ENCODE measurements at places on chromosomes 7 and 10.

DNA sequence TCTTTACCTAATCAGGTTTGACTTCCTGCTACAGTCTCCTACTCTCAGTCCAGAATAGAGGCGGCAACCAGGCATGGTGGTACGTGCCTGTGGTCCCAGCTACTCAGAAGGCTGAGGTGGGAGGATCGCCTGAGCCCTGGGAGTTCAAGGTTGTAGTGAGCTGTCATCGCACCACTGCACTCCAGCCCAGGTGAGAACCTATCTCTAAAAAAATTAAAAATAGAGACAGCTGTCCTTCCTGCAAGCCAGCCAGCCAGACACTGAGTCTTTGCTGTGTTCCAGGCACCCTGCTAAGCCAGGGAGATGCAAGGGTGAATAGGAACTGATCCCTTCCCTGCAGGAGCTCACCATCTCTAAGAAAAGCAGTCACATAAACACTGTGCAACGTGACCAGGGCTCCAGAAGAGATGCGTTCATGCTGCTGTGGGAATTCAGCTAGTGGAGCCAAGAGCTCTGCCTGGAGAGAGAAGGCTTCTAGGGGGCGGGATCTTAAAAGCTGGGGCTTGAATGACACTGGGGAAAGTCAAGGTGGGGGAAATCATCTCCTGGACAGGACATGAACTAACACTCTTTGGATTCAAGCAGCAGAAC, 22.1 kb upstream of the SLIT1 start:
- DNase-seq = no peak

- DNase-seq = no peak
Observed at GRCh38 chr7:27501001-27501400, 161.7 kb downstream of the HIBADH start.

DNA sequence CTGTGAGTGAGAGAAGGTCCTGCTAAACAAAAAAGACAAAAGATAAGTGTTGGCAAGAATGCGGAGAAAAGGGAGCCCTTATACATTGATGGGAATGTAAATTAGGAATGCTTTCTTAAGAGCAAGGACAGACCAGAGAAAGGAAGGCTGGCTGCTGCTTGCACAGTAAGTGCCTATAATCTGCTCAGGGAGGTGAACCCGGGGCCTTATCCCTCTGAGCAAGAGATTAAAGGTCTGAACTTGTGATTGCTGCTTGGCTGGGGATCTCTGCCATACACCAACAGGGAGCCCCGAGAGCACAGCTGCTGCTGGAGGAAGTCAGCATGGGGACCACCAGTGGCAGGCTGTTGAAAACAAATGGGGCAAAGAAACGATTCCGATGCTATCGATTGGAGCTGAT, 32.0 kb upstream of the CRTAC1 start:
- no peak for DNase-seq

DNA sequence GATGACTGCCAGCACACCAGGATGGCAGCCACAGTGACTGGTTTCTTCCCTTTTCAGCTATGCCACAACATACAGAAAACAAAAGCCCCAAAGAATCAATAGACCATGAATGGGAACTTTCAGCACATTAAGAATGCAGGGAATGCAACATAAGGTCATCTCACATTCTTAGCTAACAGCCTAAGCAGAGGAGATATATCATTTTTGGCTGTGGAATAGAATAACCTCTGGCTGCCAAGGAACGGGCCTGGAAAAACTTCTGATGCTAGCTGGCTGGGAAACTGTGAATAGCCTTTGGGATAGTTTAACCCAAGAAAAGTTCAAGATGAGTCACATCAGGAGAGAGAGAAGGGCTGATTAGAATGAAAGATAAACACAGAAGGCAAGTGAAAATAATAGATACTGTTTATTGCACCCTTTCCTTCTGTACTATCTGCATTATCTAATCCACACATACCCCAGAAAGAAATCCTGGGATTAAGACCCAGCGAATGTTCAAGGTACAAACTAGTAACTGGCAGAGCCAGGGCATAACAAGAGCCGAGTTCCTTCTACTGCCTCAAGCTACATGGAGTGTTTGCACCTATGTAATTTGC, 169.2 kb downstream of the SEMA3A start:
- DNase-seq = no peak

GRCh38 chr10:119209035-119209735, 1.8 kb downstream of the GRK5 start:
- DNase-seq = peak; percentile 66

DNA sequence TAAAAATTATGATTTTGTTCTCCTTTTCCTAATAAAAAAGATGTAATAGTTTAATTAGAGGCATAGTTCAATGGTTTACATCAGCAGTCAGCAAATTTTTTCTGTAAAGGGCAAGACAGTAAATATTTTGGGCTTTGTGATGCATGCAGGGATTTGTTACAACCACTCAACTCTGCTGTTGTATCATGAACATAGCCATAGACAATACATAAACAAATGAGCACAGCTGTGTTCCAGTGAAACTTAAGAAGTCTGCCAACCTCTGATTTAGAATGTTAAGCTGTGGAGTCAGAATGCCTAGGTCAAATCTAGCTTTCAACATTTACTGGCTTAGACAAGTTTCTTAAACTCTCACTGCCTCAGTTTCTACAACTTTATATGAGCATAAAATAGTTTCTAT, 31.6 kb downstream of the ASZ1 start:
- no peak for DNase-seq

DNA sequence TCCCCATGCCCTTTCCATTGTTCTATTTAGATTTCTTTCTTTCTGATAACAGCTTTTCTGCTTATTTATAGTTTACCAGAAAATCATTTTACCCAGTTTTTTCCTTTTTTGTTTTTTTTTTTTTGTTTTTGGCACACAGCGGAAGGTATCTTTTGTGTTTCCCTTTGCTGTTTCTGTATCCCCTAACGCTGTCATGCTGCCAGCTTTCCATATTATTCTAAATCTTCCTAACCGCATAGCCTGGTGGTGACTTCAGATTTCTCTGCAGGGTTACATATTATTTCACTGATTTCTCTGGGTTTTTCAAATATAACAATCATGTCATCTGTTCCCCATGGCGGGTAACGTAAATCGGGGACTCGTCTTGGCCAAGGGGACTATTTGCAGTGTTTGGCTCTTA, 4.0 kb upstream of the SLC29A4 start:
- no peak for DNase-seq

- no peak for DNase-seq
Observed at GRCh38 chr10:96505150-96506136, 8.3 kb downstream of the TLL2 start.

DNA sequence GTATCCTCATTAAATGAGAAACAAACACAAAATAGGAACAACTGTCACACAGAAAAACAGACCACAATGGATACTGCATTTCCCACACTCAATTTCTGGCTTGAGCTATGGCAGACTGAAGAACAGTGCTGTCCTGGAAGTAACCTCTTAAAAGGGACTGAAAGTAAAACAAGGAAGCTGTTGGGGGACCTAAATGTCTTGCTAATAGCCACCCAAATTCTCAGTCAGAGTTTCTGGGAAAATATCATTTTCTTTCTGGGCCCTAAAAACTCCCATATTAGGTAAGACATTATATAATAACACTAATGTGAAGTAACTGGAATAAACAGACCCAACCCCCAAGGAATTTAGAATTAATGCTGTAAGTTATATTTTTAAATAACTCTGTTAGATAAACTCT, 80.9 kb upstream of the TFEC start:
- no peak for DNase-seq

DNA sequence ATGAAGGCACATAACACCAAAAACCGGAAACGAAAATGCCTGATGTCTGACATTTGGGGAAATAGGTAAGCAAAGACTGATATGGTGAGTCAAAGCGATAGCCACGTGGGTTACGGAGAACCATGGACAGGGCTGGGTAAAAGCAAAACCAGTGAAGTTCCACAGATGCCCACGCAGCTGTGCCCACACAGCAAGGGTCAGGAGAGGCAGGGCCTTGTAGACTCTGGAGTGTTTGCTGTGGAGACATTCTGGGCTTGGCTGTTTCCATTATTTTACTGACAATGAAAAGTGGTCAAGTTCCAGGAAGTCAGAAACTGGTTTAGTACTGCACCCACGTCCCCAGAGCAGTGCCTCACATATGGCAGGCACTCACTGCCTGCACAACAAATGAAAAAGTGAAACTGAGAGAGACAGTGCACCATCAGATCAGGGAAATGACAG, 148.7 kb downstream of the ZMYND11 start:
- no peak for DNase-seq

GRCh38 chr7:76220185-76221057, 18.7 kb downstream of the SRRM3 start:
- DNase-seq = no peak

DNA sequence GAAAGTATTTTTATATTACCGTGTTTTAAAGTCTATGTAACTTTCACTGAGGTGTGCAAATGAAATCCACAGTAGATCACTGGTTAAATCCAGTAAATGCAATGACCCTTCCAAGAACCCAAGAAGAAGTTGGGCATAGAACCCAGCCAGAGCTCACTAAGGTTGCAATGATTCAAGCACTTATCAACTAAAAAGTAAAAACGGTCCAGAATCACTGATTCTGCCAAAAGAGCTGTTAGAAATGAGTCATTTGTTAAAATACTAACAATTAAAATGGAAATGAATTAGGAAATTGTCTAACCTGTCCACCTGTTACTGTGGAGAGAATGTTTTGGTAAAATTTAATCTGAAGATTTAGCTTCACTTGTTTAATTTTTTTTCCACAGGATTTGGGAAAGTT, 74.4 kb downstream of the ANK3 start:
- no peak for DNase-seq

DNA sequence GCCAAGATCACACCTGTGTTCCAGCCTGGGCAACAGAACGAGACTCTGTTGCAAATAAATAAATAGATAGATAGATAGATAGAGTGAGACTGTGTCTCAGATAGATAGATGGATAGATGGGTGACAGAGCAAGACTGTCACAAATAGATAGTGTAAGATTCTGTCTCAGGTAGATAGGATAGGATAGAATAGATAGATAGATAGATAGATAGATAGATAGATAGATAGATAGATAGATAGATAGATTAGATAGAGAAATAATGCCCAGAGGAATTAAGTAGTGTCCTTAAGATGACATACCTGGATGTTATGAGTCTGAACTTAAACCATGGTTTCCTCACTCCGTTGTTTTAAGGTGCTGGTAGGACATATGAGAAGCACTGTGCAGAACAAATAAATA, 8.0 kb downstream of the PLEKHA8 start:
- DNase-seq = no peak

DNA sequence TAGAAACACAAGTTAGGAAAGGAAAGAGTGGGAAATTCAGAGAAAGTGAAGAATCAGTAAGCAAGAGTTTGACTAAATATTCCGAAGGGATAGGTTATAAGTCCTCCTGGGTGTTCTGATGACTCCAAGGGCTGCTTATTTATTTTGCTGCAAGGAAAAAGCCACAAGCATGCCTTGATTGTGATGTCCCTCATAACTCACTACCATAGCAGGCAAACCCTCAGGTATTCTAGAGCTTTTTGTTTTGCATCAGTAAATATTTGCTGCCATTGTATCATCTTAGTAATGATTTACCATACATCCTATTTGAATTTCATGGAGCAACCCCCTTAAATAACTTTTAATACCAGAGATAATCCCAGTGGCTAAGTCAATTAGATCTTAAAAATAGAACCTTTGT, 688.1 kb downstream of the SUGCT start:
- no peak for DNase-seq

- DNase-seq = no peak
Observed at GRCh38 chr7:35508623-35509400, 186.1 kb downstream of the HERPUD2 start.

DNA sequence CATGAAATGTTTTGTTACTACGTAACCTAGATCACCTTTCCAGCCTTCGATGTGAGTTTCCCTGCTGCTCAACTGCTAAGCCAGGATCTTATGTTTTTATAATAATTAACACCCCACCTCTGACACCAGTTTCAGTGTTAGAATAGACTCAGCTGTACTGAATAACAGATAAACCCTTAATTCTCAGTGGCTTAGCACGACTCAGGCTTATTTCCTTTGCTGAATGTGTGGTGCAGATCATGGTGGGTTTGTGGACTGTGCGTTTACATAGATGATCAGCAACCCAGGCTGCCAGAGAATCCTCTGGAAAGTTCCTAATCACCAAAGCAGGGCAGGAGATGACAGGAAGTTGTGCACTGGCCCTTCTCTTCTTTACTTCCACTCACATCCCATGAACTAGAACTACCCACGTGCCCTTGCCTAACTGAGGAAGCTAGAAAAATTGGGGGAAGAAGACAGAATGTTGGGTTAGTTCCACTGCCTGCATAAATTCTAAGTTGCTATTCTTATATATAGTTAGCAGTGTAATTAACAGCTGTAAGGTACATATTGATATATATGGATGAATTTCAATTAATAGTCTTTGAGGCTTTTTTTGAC, 111.8 kb downstream of the MAPK8 start:
- DNase-seq = no peak

DNA sequence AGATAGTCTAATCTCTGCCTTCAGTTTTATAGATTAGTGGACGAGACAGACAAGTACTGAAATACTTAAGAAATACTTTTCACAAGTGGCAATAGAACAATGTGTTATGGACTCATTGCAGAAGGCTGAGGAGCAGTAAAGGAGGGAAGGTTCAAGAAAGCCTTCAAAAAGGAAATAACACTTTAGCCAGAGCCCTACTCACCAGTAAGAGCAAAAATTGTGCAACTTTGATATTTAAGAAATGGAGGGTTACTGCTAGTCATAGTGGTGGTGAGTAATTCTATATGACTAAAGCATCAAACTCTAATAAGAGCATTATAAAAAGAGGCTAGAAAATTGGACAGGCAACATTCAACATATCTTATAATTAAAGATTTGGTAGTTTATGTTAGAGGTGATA, 28.8 kb downstream of the PTPN12 start:
- DNase-seq = no peak

DNA sequence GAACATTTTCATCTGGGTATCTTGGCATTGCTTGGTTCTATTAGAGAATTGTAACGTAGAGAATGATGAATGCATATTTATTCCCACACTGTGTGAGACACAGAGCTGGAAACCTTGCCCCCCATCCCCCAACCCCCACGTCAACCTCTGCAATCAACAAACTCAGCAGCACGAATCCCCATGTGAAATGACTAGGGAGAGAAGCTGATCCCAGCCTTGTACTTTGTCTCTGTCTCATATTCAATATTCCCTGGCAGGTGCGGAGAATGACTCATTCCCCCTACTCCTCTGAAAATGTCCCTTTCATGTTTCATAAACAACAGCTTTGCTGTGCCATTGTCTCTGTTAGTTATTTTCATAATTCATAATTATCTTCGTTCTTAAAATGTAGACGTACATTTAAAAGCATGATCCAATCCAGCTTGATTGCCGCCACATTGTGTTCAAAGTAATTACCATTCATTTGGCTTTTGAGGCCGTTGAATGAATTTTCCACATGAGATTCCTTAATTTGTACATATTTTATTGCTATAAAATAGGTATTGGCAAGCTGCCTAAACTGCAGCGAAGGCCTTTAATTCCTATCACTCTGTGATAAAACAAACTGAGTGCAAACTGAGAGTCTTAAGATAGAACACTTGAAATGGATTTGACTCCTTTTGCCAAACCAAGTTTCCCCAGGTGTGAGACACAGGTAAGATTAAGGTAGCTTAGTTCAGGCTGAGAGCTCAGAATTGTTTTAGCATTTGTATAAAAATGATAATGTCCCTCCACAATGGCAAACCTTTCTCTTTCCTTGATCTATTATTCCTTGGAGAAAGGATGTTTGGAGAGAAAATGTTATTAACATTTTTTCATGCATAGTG, 920.2 kb downstream of the TYW1 start:
- no peak for DNase-seq

GRCh38 chr10:121448766-121449421, 149.3 kb downstream of the FGFR2 start:
- DNase-seq = no peak

Data from omental fat pad (tissue), 4 donors.